Epithelial cell of esophagus (primary cell): ENCODE measurements at places on chromosomes 13 and 19.

DNA sequence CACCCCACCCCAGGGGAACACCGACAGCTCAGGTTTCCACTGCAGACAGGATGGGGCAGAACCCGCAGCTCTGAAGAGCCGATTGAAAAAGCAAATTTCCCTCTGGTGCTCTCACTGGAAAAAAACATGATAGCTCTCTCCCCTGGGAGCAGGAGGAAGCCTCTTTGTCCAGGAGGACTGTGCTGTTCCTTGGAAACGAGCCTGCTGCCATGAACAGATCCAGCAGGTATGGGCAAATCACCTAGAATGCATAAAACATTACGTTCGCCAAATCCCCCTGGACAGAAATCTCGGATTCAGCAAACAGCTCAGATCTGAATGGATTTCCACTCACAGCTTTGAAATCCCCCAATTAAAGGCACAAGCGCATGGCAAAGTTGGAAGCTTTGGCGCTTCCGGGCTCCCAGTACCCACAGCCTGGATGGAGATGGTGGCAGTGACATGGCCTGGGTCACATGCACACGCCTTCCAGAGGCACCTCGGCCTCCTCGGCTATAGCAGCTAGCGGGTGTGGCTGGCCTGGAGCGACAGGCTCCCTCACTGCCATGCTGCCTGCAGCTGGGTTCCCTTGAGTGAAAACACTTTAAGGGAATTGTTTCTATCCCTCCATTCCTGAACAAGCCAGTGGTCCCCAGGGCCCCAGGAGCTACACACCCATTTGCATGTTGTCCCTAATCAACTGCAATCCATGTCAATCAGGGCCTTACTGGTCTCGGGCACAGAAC is 59.1 kb downstream of the CEBPG start:
- DNase-seq = no peak

- peak; percentile 40 for DNase-seq
Observed at GRCh38 chr13:98869408-98870090, 108.3 kb downstream of the DOCK9 start.

DNA sequence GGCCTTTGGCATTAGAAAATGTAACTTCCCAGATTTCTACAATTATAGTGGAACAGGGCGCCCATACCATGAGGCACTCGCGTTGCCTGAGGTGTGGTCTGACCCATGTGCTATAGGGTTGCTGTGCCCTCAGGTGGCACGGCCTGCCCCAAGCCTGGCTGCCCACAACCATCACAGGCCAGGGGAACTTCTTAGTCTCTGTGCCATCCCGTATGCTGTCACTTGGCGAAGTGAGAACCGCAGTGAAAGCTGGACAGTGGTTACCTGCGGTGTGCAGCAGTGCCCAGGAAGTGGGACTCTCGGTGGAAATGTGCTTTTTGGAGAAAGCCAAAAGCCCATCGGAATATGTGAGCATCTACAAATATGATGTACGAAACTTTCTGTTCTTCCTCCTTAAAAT is 88.2 kb upstream of the GPR183 start:
- no peak for DNase-seq

- DNase-seq = peak; percentile 69
Observed at GRCh38 chr13:59391696-59392095, 772.0 kb downstream of the DIAPH3 start.

DNA sequence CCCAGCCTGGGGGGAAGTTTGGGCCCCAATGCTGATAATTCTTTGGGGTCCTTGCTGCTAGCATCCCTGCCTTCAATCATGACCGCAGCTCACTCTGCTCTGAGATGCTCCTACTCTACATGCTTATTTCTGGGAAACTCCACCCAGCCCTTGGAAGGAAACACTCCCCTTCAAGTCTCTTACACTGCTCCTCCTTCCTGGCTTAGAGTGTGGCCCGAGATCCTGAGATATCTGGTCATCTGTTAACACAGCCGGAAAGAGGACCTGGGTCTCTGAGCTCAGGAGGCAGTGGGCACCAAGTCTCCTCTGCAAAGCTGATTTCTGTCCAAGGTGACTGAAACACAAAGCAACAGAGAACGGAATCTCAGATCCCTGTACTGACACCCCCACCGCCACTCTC is 33.0 kb downstream of the CYP4F2 start:
- no peak for DNase-seq

GRCh38 chr19:38654628-38655055 is 7.2 kb downstream of the ACTN4 start:
- no peak for DNase-seq

DNA sequence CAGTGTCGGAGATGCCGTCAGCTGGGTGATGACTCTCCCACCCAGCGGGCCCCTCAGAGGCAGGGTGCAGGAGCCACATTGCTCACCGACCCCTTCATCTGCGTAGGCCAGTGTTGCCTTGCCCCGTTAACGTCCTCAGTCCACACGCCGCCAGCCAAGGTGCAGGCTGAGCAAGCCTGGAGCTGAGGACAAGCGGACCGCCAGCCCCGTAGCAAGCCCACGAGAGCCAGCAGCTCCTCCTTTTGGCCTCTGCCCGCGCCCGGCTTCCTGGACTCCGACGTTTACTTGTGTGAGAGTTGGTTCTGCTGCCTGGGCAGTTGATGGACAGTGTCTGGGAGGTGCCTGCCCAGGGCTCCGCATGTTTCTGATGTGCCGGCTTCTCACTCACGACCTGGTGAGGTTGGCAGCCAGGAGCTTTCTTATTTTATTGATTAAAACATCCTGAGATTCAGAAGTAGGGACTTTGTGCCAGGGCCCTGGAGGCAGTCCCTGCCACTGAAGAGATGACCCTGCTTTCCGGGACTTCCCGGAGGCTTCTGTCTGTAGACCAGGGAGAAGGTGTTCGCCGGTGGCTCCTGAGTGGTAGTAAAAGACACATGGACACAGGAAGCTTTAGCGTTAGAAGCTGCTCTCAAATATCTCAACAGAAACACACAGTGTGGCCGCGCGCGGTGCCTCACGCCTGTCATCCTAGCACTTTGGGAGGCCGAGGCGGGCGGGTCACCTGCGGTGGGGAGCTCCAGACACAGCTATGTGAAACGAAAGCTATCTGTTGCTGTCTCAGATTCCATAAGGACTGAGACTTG is 5.8 kb downstream of the DAZAP1 start:
- DNase-seq = no peak

DNA sequence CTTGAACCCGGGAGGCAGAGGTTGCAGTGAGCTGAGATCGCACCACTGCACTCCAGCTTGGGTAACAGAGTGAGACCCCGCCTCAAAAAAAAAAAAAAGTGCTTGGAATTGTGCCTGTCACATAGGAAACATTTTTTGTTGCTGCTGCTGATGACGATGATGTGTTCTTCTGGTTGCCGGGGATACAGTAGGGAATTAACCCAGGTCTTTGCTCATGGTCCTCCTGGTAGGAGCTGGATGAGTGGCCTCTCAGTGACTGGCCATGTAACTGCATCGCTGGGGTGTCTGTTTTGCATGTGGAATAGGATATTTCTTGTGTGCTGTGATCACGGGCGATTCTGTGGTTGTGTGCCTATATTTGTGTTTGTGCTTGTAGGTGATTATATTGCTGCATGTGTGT is 4.7 kb upstream of the CNFN start:
- no peak for DNase-seq

DNA sequence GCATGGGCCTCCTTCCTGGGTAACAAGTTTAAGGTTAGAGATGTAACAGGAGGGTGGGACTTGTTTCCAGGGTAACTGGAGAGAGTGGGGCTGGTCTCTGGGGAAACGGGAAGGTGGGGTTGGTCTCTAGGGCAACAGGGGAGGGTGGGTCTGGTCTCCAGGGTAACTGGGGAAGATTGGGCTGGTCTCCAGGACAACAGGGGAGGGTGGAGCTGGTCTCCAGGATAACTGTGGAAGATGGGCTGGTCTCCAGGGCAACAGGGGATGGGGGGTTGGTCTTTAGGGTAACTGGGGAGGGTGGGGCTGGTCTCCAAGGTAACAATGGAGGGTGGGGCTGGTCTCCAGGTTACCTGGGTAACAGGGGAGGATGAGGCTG is 36.5 kb downstream of the SPTBN4 start:
- no peak for DNase-seq

GRCh38 chr19:5864725-5865486 is 5.4 kb downstream of the FUT5 start:
- DNase-seq = no peak

DNA sequence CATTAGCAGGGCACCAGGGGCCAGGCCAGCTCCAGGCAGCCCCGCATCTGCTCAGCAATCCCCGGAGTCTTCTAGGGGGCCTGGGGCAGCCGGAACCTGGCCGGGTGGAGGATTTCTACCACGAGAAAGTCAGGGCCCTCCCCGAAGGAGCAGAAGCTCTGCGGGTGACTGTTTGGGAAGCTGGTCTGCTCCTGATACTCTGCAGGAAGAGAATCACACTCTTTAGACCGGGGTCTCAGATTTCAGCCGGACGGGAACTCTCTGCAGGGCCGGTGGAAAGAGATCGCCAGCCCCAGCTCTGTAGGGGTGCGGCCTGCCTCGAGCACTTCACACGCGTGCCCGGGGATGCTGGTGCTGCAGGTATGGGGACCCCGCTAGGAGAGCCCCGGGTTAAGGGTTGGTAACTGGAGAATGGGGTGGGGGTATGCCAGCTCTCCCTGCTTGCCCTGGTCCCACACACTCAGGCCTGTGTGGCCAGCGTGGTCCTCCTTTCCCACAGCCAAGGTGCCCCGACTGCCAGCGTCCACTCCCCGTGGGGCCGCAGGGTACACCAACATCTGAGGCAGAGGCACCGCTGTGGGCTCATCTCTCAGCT is 20.1 kb downstream of the RASA3 start:
- no peak for DNase-seq

DNA sequence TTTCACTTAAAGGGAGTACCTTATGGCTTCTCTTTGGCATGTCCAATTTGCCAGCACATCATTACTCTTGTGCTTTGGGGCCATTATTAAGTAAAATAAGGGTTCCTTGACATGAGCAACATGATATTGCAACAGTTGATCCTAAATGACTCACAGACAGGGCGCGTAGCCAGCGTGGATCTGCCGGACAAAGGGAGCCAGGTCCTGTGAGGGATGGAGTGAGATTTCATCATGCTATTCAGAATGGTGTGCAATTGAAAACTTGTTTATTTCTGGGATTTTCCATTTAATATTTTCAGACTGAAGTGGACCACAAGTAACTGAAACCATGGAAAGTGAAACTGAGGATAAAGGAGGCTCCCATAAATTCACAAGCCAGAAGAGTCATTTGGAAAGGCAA is 48.6 kb upstream of the WASF3 start:
- DNase-seq = peak; percentile 90
